Activated T-cell treated with anti-CD3 and anti-CD28 coated beads, Interleukin-2, amount 50 U/mL, for 48 hours (primary cell): ENCODE measurements at places on chromosomes 11 and 22.
A peak's percentile ranks its signal among the peaks of the same experiment; 100 is the strongest.

DNA sequence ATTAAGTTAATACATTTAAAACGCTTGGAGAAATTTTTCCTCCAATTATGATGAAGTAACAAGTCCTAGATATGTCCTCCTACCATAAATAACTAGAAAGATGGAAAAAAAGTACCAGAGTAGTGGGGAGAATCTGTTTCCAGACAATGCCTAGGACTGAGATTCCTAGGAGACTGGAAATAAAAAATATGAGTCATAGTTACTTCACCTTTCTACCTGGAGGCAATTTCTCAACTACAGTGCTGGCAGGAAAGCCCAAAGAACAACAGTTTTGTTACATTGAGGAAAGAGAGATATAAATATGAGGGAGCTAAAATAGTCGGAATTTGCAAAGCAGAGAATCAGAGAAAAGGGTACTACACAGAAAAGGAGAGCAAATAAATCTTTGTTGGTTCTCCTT is 202.1 kb upstream of the ARHGAP42 start:
- no peak for DNase-seq

GRCh38 chr11:93850594-93851018 is at the start of gene VSTM5:
Gene VSTM5 (minus strand): TSS chr11:93850618. CDS start chr11:93850502, 116 bp downstream.
- DNase-seq, result no peak

- DNase-seq, result no peak
Measured at GRCh38 chr22:50308597-50308935, 1.1 kb upstream of the PLXNB2 start.

GRCh38 chr22:16601437-16602223 is 9.0 kb upstream of the CCT8L2 start:
- peak; percentile 51 for DNase-seq

GRCh38 chr22:42608823-42609361 is 5.8 kb downstream of the POLDIP3 start:
- DNase-seq, result no peak
